ENCODE measurements at places on chromosomes 11 and 22.

- DNase-seq: no peak
These were observed 79.3 kb downstream of the DSCAML1 start for GRCh38 chr11:117717485-117718314.

DNA sequence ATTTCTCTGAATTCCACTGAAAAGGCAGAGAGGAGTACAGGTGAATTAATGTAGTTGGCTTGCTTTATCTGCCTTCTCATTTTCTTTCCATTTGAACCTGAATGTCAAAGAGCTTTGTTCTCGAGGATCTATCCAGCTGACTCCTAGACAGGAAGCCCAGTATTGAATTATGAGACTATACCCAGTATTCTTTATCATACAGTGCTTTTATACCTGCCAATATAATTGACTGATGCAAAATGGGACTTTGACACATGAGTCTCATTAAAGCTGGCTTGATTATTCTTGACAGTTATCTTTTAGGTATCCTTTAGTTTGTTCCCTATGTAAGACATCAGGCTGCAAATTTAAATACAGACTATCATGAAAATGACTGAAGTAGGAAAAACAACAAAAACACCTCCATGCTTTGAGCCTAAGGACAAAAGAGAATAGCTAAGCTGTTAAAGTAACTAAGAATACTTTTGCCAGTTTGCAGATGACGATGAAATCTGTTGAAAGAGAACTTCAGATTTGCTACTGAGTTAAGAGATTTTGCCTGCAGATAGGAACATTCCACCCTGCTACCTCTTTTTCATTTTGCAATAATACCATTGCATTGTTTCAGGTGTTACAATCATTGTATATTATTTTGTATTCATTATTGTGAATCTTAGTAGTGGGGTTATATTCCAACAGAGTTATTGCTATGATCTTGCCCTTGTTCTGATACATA, 117.1 kb downstream of the ENTHD1 start:
- DNase-seq: no peak

GRCh38 chr22:31604137-31604705, 57.8 kb downstream of the PISD start:
- DNase-seq: no peak

DNA sequence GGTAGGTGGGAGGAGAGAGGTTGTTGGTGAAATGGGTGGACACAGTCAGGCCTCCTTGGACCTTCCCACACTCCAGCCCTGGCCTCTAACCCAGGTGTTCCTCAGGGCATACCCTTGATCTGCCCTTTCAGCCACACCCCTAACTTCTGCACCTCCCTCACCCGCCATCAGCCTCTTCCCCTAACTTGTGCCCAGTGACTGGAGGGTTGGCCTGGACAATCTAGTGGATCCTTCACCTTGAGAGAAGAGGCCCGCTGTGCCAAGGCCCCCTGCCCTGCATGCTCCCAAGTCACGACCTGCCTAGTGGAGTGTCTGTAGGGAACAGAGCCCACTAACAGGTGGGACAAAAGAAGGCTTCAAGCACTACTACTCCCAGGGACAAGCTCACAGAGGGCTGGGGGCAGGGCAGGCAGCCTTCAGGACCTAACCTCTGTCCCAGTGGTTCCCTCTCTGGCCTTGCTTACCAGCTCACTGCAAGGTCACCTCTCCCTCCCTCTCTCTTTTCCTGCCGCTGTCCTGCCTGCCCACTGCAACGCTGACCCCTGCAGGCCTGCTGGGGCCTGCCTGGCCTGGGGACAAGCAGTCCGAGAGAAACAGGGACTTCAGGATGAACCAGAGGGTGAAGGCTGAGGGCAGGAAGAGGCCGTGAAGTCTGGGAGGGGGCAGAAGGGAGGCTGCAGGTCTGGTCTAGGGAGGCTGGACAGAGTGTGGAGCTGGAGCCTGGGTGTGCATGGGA, 3.3 kb downstream of the SYT7 start:
- DNase-seq: no peak

GRCh38 chr22:39965748-39966147, 5.6 kb downstream of the TMA7B start:
- no peak for DNase-seq

- DNase-seq: no peak
These were observed 2354.7 kb upstream of the RAG2 start for GRCh38 chr11:38952698-38953097.

DNA sequence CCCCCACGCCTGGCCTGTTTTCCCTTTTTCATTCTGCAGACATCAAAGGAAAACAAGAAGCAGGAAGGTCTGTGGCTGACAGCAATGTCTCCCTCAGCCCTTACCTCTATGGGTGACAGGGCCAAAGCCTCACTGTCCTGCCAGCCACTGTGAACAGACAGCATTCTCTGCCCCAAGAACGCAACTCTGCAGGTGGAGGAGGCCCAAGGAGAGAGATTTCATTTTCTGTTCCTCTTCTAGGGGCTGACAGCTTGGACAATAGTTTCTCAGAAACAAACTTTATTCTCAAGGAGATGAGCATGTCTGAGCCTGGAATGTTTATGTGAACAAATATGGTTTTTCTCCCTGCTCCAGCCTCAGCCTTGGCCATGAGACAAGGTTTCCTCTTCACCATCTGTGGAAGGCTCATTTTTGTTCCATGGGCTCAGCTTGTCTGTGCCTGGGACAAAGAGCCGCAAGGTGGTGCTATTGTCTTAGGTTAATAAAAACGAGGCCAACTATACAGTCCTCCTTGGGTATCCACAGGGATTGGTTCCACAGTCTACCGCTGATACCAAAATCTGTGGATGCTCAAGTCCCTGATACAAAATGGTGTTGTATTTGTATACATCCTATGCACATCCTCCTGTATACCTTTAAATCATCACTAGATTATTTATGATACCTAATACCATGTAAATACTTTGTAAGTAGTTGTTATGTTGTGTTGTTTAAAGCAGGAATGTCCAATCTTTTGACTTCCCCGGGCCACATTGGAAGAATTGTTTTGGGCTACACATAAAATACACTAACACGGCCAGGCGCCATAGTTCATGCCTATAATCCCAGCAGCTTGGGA, 5.8 kb downstream of the PIWIL3 start:
- DNase-seq: peak; percentile 57

DNA sequence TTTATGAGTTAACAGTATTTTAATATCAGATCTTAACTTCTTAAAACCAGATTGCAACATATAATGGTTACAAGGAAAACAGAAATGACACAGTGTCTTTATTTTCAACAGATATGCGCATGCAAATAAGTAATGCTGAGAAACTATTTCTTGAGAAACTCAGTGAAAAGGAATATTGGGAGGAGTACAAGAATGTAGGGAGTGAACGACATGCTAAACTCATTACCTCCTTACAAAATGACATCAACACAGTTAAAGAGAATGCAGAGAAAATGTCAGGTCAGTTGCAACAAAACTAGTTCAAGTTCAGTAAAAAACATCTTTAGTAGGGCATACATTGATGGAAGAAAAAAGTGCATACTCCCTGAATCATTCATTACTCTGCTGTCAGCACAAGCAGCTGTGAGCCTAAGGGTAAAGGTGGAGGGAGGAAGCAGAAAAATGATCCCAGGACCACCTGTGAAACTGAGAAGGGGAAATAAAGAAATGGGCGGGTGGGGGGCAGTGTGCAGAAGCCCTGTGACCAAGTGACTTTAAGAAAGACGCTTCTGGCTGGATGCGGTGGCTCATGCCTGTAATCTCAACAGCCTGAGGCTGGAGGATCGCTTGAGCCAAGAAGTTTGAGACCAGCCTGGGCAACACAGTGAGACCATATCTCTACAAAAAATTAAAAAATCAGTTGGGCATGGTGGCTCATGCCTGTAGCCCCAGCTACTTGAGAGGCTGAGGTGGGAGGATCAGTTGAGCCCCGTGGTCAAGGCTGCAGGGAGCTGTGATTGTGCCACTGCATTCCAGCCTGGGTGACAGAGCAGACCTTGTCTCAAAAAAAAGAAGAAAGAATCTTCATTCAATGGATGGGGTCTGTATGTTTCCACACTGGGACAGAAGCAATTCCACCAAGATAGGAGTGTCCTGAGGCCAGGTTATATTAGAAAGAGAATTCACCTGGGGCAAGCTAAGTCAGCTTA, 31.2 kb downstream of the CCDC83 start:
- no peak for DNase-seq

DNA sequence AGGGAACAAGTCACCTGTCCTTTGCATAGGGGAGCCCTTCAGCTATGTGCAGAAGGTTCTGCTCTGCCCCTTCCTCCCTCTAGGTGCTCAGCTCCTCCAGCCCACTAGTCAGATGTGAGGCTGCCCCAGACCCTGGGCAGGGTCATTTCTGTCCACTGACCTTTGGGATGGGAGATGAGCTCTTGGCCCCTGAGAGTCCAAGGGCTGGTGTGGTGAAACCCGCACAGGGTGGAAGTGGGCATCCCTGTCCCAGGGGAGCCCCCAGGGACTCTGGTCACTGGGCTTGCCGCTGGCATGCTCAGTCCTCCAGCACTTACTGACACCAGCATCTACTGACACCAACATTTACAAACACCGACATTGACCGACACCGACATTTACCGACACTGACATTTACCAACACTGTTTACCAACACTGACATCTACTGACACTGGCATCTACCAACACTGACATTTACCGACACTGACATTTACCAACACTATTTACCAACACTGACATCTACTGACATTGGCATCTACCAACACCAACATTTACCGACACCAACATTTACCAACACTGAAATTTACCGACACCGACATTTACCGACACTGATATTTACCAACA, 71.9 kb upstream of the PPP6R3 start:
- no peak for DNase-seq

DNA sequence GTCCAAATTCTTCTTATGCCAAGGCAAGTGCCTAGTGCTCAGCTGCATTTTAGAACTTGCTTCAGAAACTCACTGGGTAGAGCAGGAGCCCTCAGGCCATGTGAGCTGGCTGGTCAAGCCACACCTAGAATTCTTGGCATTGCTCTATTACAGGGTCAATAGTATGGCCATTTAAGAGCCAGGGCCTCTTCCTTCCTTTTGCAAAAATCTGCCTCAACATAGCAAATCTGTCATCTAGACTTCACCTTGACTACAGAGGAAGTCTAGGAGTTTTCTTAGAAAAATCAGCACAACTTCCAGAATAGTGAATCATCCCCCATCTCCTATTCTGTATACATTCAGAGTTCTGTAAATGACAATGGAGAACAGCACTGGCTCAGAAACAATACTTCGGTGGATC, 112.0 kb upstream of the TTC12 start:
- DNase-seq: no peak

- DNase-seq: no peak
These were observed 171.2 kb downstream of the C11orf91 start for GRCh38 chr11:33529461-33529860.
